Activated CD4-positive, alpha-beta memory T cell treated with anti-CD3 and anti-CD28 coated beads for 36 hours (primary cell): ENCODE measurements at places on chromosomes 11 and 22. TPM values are rescaled to one million over a fixed set of nuclear protein-coding genes. Genes with fewer than 3 reads are reported as not detected.

Gene KLHL35
- total RNA-seq = 0.12 TPM

Gene PDGFB
- 11.7 TPM for total RNA-seq

Gene CATSPER1
- total RNA-seq = not detected

Gene CASP5
- not detected for total RNA-seq

Gene OR2D2
- total RNA-seq = not detected

Gene KBTBD4
- total RNA-seq = 18.7 TPM

Gene USP47
- 58.5 TPM for total RNA-seq

Gene MOV10L1
- not detected for total RNA-seq

Gene H19
- total RNA-seq = not detected

Gene HBG1
- not detected for total RNA-seq

Gene PKNOX2
- not detected for total RNA-seq

Gene PRR33
- 0.07 TPM for total RNA-seq
